Placental epithelial cell (primary cell): ENCODE measurements at places on chromosomes 12 and 14. TPM values are rescaled to one million over a fixed set of nuclear protein-coding genes. Genes with fewer than 3 reads are reported as not detected.

ZDHHC22 gene
- not detected in 2 replicates for total RNA-seq

SLCO1B3 gene
- not detected in 2 replicates for total RNA-seq

OTOGL gene
- total RNA-seq: not detected in 2 replicates

BIN2 gene
- total RNA-seq: under 0.01 TPM in 1 of 2 replicates, not detected in the other

RAD51AP1 gene
- 5.1 and 5.4 TPM in 2 replicates for total RNA-seq
